ENCODE measurements at places on chromosomes 2 and 18.

GRCh38 chr2:189015359-189015758 lies 41.2 kb downstream of the COL3A1 start:
- no peak for DNase-seq

DNA sequence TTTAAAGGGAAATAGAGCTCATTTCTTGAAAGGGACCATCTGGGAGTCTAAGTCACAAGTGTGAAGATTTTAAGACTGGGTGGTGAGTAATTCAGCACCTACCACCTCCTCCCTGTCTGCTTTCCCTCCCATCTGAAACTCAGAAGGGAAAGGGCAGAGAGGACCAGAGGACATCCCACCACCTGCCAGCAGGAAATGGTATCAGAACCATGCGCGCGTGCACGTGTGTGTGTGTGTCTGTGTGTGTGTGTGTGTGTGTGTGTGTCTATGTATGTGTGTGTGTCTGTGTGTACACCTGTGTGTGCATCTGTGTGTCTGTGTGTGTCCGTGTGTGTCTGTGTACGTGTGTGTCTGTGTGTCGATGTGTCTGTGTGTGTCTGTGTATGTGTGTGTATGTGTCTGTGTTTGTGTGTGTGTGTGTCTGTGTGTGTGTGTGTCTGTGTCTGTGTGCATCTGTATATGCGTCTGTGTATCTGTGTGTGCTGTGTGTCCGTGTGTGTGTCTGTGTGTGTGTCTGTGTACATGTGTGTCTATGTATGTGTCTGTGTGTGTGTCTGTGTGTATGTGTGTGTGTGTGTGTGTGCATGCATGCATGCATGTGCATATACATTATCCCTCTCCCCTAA lies 76.8 kb downstream of the ZFP36L2 start:
- no peak for DNase-seq

GRCh38 chr18:5626130-5626880 lies 82.5 kb upstream of the EPB41L3 start:
- no peak for DNase-seq

DNA sequence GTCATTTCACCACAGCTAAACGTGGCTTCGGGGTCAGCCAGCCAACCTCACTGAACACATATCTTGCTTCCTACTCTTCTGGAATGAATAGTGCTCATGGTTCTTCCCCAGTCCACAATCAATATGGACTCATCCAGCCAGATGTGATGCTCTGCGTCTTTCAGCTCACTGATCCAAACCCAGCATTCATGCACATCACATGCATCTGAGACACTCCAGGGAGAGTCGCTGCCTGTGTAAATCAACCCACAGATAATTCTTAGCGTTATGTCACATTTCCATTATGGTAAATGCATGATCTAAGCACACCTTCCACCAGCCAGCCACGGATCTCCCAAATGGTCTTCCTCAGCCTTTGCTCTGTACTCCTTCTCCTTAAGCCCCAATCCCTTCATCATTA lies 306.7 kb upstream of the CHAC2 start:
- DNase-seq = no peak

- no peak for DNase-seq
Observed at GRCh38 chr2:29527947-29528346, 393.4 kb downstream of the ALK start.

GRCh38 chr2:234676783-234677450 lies 180.0 kb upstream of the ARL4C start:
- DNase-seq = no peak

- no peak for DNase-seq
Observed at GRCh38 chr18:78717766-78718150, 261.9 kb upstream of the SALL3 start.

DNA sequence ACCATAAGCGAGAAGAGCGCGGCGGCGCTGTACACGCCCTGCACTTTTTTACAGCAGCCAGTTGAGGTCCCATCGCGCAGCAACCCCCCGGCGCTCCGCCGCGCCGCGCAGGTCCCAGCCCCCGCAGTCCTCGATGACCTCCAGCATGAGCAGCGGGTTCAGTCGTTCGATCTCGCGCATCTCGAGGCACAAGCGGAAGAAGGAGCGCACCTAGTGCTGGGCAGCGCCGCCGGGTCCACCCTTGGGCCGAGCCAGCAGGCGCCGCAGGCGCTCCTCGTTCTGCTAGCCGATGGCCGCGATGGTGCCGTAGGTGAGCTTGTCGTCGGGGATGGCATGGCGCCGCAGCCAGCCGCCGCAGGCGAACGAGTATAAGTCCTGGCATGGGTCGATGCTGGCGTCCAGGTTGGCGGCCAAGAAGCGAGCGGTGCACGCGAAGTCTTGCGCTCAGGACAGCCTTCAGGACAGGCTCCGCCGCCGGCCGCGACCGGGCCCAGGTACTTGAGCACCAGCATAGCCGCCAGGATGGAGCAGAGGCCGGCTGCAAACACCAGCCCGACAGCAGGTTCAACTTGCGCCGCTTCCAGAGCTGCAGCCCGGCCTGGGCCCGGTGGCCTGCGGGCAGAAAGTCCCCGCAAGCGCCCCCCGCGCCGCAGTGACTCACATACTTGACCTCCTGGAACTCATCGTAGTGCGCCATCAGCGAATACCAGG lies 8.3 kb downstream of the ALPP start:
- no peak for DNase-seq

DNA sequence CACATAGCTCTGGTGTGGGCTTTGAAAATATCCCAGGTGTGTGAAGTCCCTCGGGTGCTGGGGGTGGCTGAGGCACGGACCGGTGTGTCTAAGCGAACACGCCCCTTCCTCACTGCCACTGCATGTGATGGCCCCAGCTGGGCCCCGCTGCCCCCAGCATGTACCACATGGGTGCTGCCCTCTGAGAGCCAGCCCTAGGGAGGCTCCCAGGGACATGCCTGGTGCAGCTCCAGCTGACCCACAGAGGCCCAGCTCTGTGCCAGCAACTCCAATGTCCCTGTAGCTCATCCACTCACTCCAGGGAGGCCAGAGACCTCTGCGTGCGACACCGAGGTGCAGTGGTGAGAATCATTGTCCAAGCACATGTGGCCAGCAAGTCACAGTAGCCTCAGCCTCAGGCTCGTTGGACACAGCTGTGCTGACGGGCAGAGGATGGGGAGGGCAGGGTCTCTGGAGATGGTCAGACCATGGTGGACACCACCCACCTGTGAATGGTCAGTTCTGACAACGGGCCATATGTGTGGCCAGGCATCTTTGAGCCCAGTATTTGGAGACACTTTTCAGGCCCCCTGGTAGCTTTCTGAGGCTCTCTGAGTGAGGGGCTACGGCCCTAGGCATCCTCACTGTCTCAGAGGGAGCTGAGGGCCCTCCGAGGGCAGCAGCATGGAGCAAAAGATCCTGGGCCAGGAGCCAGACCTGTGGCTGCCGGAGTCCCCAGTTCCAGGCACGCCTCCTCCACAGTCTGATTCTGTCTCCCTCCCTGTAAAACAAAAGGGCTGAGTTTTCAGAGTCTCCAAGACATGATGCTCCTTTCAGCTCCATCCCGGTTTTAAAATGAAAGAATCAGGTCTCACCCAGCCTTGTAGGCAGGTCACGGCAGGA lies 220.7 kb downstream of the NDUFA10 start:
- no peak for DNase-seq

- DNase-seq = no peak
Observed at GRCh38 chr18:21820033-21820810, 79.6 kb downstream of the MIB1 start.

DNA sequence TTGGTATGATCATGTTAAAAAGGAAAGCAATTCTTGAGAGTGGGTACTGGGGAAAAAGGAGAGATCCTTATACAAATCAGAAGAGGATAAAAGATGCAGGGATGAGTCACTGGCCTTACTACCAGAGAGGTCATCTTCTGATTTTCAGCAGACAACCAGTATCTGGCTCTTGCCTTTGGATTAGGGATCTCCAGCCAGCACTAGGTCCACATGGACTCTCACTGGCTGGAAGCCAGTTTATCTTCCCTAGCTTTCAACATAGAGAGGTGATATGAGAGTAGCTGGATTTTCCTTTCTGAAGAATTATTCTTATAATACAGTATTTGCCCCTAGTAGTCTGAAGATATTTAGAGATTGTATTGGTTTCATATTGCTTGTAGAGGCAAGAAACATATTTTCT lies 30.2 kb downstream of the CERKL start:
- no peak for DNase-seq

DNA sequence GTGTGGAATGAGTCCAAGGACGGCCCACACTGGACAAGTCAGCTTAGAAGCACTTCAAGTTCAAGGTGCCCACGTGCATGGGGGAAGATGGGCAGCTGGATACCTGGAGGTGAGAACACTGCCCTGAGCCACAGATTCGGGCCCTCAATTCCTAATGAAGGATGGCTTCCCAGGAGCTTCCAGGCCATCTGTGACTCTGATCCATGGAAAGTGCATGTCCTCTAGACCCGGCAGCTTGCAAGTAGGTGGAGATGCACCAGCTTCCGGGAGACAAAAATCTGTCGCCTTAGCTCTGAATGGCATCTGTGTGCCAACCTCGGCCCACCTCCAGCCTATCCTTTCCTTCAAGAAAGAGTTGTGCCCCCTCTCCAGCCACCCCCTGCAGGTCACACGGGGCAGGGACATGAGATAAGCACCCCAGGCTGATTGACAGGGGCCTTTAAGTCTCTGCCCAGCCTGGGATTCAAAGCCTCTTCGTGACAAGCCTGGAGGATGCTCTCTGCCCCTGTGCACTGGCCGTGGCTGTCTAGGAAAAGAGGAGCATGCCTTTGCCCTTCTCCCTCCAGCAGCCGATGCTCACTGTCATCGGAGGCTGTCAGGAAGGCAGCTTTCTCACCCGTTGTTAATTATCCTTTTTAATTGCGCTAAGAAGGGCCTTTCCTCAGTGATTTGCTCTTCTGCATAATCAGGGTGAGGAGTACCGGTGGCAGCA lies 65.5 kb downstream of the BIN1 start:
- DNase-seq = no peak

DNA sequence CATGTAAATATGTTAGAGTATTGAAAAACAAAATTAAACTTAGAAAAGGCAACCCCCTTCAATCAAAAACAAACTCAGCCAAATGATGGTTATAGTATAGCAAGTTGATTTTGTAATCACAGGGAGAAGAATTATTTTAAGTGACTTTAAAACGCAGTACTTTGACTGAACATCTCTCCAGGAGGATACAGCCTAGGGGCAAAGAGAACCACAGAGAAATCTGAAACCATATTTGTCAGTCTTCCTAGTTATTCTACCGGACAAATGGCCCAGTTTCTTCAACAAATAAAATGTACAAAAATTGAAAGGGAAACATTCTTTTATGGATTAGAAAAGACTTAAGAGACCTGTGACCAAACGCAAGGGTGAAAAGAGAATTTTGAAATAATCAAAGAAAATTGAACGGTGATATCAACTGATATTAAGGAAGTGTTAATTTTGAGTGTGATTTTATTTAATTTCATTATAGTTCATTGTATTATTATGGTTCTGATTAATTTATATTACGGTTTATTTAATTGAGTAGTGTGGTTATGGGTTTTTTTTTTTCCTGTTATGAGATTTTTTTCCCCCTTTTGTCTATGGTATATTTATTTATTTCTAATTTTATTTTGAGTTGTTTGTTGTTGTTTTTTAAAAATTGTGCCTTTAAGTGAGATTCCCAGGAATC lies 75.3 kb downstream of the HNRNPLL start:
- DNase-seq = no peak

DNA sequence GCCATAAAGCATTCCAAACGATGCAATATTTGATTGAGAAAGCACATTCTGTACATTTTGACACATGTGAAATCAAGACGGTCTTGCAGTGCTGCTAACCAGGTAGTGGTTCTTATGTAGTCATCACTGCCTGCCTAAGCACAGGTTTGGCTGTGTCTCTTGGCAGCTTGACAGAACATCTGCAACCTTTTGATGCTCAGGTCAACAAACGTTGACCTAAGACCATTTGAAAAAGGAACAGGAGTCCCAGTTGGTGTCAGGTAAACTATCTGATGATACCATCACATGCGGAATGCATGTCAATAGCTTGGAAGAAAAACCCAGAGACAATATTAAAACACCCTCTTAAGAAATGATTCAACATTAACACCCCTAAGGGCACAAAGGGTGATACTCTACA lies 80.7 kb downstream of the L3MBTL4 start:
- DNase-seq = no peak

GRCh38 chr2:176261136-176261535 lies 8.1 kb upstream of the MTX2 start:
- DNase-seq = no peak

DNA sequence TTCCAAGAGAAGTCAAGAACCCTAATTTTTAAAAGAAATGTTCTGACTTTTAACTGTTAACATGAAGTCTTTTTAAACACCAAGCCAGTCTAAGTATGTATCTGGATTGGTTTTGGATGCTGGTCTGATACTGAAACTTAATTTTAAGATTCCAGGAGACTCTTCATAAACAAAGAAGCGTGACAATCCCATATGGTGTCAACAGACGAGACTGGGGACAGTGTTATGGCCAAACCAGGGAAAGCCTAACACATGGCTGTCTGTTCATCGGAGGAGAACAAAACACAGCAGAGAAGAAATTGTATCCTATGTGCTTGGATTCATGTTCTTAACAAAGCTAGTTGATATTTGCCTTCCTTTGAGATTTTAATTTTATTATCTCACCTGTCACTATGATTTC lies 80.5 kb upstream of the UPP2 start:
- DNase-seq = no peak

- no peak for DNase-seq
Observed at GRCh38 chr2:196171946-196172345, 568 bp upstream of the STK17B start.

DNA sequence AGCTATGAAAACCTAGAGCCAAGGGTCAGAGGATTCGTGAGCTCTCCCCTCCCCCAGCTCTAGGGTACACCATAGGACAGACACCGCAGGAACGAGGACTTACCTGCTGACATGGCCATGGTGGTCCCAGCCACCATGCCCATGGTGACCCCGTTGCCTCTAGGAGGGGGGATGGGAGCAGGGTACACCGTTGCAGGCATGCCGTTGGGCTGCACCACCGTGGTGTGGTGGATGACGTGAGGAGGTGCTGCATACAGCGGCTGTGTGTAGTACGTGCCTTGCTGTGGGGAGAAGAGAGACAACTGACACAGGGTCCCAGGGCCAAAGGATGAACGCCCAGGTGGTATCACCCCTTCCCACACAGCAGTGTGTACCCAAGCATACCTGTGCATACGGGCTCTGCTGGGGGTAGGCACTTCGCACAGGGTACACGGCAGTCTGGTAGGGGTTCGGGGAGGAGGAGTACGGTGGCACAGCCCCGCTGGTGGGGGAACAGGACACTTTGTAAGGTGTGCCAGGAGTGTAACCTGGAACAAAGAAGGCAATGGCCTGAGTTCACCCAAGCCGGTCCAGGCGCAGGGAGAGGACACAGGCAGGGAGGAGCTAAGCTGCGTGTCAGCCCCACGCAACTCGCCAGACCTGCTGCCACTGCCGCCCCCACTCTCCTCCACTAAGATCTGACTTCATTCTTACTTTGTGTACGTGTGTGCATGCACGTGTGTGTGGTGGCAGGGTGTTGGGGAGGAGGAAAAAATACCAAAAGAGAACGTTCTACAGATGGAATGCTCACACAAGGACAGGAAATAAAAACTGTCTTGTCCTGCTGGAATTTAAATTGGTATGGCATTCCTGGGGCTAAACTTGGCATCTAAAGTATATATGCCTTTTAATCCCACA lies 37.8 kb downstream of the FAM168B start:
- DNase-seq = no peak
